Activated naive CD4-positive, alpha-beta T cell treated with anti-CD3 and anti-CD28 coated beads, Interleukin-2, amount 50 U/mL, for 72 hours (primary cell): ENCODE measurements at places on chromosomes 5 and 9. TPM values are rescaled to one million over a fixed set of nuclear protein-coding genes. Genes with fewer than 3 reads are reported as not detected.
A peak's percentile ranks its signal among the peaks of the same experiment; 100 is the strongest.

- no peak for DNase-seq
Observed at GRCh38 chr5:41094871-41095270, 23.7 kb upstream of the MROH2B start.

GRCh38 chr5:176769911-176770310 is 40.4 kb upstream of the UNC5A start:
- DNase-seq, result no peak

DNA sequence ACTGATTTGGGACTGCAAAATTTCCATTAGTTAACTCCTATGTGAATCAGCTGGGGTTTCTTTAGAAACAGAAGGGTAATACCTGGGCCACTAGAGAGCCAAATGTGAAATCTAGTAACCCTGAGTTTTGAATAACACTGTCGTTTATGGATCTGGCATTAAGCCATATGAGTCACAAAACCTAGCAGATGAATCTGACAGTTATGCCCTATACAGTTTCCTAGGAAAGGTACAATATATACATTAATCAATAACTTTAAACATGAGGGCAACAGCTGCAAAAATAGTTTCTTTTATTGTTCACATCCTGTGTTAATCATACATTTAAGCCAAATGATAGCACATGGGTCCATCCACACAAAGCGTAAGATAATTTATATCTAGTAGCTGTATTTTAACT is 56.9 kb downstream of the PAM start:
- no peak for DNase-seq

DNA sequence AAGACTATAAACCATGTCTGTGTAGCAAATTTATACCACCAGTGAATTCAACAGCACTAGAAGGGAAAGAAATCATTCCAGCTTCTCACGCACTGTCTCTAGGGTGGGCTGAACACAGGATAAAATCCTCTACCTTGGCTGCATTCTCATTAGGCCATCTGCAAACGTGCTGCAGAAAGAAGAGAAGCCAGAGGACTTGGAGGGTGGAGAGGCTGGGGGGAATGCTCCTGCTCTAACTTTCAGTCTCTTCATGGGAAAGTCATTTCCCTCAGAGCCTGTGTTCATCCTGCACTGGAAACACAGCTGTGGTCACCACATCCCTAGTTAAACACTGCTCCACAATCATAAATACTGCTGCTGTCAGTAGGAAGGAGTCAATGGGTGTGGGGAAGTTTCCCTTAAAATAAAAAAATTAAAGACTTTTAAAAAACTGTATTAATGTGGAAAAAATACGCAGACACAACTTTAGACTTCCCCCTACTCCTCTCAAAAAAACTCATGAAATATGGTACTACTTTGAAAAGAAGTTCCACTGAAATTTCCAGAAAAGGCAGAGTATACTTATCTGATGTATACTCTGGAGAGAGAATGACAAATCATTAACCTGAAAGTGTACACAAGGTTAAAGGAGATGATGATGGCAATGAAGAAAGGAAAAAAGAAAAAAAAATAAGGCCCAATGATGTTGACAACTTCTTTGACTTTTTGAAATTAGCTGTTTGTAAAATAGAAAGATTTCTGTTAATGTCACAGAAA is 46.8 kb downstream of the LHFPL2 start:
- DNase-seq, result no peak

The RASEF gene
- total RNA-seq, result not detected

- no peak for DNase-seq
Observed at GRCh38 chr5:92694067-92694466, 887.0 kb downstream of the NR2F1-AS1 start.

GRCh38 chr5:54443270-54443669 is 12.2 kb upstream of the HSPB3 start:
- no peak for DNase-seq

GRCh38 chr9:108053555-108054061 is 564.0 kb upstream of the KLF4 start:
- DNase-seq, result no peak

DNA sequence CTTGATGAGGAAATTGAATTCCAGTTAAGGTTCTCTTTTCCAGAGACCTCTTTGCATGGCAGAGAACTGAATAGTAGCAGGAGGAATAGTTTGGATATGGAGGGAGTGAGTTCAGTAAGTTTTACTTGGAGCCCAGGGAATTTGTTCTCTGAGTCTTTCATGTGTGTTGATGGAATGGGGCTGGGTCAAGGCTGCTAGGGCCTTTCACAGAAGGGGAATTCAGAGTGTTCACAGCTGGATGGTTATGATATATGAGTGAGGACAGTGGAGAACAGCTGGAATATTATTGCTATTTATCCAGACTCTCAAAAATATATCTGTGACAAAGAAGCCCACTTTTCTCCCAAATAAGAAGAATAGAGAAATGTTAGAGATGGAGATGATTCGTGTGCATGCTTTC is 372.8 kb downstream of the PLK2 start:
- DNase-seq, result no peak

- DNase-seq, result no peak
Observed at GRCh38 chr5:157963761-157964160, 104.8 kb upstream of the CLINT1 start.

The TXNDC8 gene
- total RNA-seq, result not detected

- no peak for DNase-seq
Observed at GRCh38 chr5:57592236-57592635, 109.6 kb upstream of the ACTBL2 start.

The LCN1 gene
- total RNA-seq, result not detected

The EGR1 gene
- total RNA-seq, result 39.4 TPM

- DNase-seq, result no peak
Observed at GRCh38 chr9:69047371-69047770, 11.8 kb downstream of the FXN start.

The OR1N1 gene
- total RNA-seq, result not detected

- peak; percentile 55 for DNase-seq
Observed at GRCh38 chr9:126326228-126327005, at the start of gene MVB12B. TSS of gene MVB12B (plus strand) at chr9:126326829. CDS start at chr9:126326930, 101 bp downstream.

The ARHGEF37 gene
- total RNA-seq, result 1.8 TPM

GRCh38 chr5:76277736-76278135 is 125.3 kb upstream of the IQGAP2 start:
- no peak for DNase-seq

DNA sequence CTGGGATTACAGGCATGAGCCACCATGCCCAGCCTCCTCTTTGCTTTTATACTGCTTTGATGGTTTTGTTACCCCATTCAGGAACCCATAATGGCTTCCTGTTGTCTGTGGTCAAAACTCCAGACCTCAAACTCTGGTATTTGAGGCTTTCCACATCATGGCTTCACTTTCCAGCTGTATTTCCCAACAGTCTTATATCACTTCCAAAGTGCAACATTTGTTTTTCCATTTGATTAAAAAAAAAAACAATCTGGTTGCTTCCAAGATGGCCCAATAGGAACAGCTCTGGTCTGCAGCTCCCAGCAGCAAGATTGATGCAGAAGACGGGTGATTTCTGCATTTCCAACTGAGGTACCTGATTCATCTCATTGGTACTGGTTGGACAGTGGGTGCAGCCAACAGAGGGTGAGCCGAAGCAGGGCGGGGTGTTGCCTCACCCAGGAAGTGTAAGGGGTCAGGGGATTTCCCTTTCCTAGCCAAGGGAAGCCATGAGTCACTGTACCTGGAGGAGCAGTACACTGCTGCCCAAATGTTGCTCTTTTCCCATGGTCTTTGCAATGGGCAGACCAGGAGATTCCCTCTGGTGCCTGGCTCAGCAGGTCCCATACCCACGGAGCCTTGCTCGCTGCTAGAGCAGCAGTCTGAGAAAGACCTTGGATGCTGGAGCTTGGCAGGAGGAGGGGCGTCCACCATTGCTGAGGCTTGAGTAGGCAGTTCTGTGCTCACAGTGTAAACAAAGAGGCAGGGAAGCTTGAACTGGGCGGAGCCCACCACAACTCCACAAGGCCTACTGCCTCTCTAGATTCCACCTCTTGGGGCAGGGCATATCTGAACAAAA is 458.4 kb downstream of the KDM4C start:
- peak; percentile 19 for DNase-seq

DNA sequence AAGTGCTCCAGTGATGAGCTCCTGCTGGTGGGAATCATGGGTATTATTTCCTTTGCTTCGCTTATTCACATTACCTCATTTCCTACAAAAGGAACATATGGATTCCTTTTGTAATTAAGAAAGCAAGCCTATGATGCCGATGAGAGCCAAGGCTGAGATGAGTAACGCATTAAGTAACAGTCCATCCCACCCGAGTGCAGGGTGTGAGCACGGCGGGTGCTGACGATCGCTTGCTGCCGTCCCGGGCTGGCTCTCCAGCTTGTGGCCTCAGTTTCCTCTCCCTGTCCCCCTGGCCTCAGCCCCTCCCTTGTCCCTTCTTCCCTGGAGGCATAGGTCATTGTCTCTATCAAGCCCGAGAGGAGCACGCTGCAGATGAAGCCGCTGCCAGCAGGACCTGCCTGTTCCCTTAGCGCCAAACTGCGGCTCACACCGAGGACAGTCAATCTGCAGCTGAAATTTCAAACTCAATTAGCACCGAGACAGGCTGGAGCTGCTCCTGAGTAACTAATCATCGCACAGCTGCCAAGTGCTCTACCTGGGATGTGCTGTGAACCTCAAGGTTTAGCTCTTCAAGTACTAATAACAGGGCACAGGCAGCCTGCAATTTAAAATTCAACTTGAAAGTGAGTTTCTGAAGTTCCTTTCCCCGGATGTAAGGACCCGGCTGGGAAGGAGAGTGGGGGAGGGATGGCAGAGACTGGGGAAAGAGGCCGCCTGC is 115.2 kb upstream of the RAPGEF1 start:
- DNase-seq, result no peak

GRCh38 chr9:137212520-137212919 is 7.0 kb downstream of the NDOR1 start:
- DNase-seq, result no peak

- DNase-seq, result no peak
Observed at GRCh38 chr5:82820961-82821845, 256.0 kb downstream of the TMEM167A start.

The PCDHGB2 gene
- total RNA-seq, result 0.20 TPM

The TAF11L9 gene
- not detected for total RNA-seq

DNA sequence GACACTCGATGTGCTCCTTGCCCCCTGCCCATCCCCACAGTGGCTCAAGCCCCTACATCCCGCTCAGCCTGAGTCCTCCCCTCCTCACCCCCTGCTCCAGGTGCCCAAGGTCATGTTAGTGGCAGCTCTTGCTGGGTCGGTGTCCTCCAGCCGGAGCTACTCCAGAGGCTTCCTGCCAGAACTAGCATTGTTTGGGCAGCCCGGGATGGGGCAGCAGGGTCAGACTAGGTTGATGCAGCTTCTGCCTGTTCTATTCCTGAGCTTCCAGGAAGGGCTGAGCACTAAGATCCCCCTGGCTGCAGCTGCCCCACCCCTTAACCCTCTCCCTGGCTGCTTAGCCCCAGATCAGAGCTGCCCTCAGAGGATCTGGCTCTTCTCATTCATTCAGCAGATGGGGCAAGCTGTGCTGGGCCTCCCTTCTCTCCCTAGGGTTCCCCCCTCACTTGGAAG is 671 bp downstream of the RGS14 start:
- DNase-seq, result no peak

The GOLM1 gene
- total RNA-seq, result 0.87 TPM

The NDUFS4 gene
- 64.1 TPM for total RNA-seq

GRCh38 chr5:148401604-148402003 is 17.8 kb downstream of the FBXO38 start:
- DNase-seq, result no peak

The GRXCR2 gene
- total RNA-seq, result not detected

DNA sequence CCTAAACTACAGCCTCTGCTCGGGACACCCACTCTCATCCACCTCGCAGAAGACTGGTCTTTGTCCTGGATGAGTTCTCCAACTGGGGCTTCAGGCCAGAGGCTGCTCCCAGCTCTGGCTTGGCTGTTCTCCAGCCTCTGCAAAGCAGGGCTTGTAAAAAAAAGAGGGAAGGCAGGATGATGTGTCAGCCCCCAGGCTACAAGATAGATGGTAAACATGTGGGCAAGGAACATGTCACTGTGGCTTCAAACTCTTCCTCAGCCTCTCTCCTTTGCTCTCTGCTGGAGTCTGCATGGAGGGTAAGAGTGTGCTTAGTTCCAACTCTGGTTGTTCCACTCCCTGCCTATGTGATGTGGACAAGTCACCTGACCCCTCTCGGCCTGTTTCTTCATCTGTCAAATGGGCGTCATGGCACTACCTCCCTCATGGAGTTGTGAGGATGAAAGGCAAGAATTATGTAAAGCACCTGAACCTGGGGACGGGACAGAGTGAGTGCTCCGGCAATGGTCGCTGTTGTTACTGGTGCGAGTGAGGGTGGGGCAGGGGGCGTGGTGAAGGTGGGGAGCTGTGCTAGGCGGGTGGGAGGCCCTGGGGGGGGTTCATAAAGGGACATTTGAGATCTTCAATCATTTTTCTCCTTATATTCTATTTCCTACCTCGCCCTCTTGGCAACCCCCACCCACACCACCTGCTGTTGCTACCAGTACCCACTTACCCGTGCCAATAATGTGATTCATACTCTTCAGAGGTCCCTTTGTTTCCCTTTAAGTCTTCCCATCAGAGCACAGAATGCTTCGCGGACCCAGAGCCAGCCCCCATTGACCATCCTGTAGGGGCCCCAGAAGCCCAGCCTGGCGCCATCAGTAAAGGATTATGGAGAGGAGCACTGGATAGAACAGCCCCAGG is 6.8 kb upstream of the ZNF79 start:
- DNase-seq, result no peak

- no peak for DNase-seq
Observed at GRCh38 chr9:126144196-126144595, 182.4 kb upstream of the MVB12B start.

DNA sequence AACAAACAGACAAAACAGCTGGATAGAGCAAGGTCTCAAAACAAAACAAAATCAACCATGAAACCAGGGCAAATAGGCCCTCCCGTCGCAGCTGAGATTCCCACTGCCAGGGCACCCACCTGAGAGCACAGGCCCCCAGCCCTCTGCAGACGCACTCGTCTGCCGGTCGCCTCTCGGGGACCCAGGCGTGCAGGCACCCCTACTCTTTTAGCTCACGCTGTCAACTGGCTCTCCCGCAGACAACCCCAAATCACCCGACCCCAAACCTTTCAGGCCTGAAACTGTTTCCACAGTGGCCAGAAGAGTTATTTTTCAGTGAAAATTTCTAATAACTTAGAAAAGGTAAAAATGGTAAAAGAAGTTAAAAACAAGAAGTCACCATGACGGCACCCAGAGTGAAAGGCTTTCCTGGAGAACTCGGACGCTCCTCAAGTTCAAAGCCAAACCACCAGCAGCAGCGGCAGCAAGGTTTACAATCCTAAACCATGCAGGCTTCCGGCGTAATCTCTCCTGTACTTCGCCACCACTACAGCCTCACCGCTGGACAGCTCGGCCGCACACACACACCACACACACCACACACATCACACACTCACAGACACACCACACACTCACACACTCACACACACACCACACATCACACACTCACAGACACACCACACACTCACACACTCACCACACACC is 1.9 kb upstream of the UBE2QL1 start:
- no peak for DNase-seq
